ENCODE measurements at places on chromosomes 4 and X. TPM values are rescaled to one million over a fixed set of nuclear protein-coding genes. Genes with fewer than 3 reads are reported as not detected.

Gene KCNE5
- not detected for total RNA-seq

Gene ERAS
- total RNA-seq = 0.23 TPM

Gene MAN2B2
- 13.9 TPM for total RNA-seq

Gene NEXMIF
- 1.5 TPM for total RNA-seq

Gene OTC
- total RNA-seq = not detected

Gene L1CAM
- 1.1 TPM for total RNA-seq

Gene EDA2R
- total RNA-seq = 1.9 TPM

Gene CNKSR2
- 7.7 TPM for total RNA-seq

Gene DGAT2L6
- total RNA-seq = not detected

Gene EXOSC9
- 66.3 TPM for total RNA-seq

Gene NPY2R
- not detected for total RNA-seq

Gene MAGEA10
- total RNA-seq = not detected

GRCh38 chr4:146123231-146123630, 52.3 kb upstream of the LSM6 start:
- DNase-seq = no peak

- DNase-seq = no peak
Observed at GRCh38 chr4:123744664-123745290, 348.2 kb downstream of the SPRY1 start.

GRCh38 chr4:18675586-18676525, 654.3 kb upstream of the LCORL start:
- no peak for DNase-seq

- DNase-seq = no peak
Observed at GRCh38 chrX:65493431-65493830, 41.2 kb downstream of the LAS1L start.

DNA sequence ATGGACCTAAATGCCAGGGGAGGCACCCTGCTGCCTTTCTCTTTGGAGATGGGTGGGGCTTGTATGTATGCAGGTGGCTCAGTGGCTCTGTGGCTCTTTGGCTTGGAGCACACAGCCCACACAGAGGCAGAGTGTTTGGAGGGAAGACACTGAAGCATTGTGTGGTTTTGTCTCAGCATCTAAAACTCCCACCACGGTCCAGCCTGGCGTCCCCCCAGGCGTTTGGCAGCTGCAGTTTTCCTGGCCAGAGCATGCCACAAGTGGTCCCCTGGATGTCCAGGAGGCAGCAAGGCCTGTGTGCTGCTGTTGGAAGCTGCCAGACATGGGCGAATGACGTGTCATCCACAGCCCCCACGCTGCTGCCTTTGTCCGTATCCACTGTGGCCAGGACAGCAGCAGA, 32.2 kb upstream of the PSAPL1 start:
- no peak for DNase-seq

GRCh38 chr4:7903791-7904516, 35.7 kb downstream of the AFAP1 start:
- DNase-seq = no peak

DNA sequence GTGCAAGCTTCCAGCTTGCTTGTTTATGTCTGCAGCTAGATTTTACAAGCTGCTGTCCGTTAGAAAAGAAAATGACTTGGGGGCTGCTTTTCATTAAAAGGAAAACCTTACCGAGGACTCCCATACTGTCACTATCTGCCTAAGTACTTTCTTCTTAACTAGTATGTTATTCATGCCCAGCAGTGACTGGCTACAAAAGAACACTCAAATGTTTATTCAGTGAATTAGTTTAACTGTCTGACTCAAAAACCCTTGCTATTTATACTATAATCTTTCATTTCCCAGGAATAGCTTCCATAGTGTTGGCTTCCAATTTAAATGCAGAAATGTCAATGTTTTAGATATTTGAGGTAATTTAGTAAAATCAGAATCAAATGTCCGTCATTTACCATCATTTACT, 164.9 kb downstream of the DTHD1 start:
- no peak for DNase-seq

DNA sequence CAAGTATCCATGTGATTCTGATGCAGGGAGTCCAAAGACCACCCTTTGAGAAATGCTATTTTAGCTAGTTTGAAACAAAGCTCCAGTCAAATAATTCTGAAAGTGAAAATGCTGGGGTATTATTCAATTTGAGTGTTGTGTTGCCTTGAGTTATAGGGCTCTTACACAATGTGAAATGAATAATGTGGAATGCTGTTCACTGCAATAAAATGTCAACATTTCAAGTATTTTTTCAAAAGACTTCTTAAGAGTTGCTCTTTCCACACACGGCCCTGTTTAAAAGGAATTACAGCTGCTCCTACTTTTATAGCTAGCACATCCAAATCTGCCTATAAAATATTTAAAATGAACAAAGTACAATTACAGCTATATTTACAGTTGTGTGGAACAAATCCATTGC, 27.5 kb upstream of the PLS3 start:
- no peak for DNase-seq

DNA sequence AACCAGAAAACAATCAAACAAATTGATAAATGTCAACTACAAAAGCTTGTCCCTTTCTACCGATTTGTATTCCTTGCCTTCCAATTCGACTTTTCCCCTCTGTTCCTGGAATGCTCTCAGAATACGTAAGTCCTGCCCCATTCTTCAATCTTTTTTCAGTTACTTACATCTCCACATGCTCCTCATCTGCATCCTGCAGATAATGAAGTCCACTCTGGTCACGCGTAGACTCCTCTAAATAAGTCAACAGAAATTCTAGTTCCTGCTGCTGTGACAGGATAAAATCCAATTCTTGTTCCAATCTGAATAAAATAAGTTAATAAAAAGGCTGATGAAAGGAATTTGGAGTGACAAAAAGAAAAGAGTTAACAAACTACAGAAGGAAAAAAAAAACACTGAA, 34.4 kb upstream of the RBM41 start:
- DNase-seq = no peak

GRCh38 chr4:72567821-72568675, 973 bp downstream of the ADAMTS3 start:
- DNase-seq = no peak

GRCh38 chr4:69684804-69685203, 31.8 kb upstream of the UGT2A1 start:
- DNase-seq = no peak

- DNase-seq = no peak
Observed at GRCh38 chr4:181488926-181489325, 754.3 kb upstream of the TENM3 start.

DNA sequence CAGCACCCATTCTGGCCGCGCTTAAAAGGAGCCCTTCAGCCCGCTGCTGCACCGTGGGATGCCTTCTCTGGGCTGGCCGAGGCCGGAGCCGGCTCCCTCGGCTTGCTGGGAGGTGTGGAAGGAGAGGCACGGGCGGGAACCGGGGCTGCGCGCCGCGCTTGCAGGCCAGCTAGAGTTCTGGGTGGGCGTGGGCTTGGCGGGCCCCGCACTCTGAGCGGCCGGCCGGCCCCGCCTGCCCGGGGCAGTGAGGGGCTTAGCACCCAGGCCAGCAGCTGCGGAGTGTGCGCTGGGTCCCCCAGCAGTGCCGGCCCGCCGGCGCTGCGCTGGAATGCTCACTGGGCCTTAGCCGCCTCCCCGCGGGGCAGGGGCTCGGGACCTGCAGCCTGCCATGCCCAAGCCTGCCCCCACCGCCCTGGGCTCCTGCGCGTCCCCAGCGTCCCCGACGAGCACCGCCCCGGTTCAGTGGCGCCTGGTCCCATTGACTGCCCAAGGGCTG, 111.3 kb downstream of the PCDH18 start:
- DNase-seq = no peak

DNA sequence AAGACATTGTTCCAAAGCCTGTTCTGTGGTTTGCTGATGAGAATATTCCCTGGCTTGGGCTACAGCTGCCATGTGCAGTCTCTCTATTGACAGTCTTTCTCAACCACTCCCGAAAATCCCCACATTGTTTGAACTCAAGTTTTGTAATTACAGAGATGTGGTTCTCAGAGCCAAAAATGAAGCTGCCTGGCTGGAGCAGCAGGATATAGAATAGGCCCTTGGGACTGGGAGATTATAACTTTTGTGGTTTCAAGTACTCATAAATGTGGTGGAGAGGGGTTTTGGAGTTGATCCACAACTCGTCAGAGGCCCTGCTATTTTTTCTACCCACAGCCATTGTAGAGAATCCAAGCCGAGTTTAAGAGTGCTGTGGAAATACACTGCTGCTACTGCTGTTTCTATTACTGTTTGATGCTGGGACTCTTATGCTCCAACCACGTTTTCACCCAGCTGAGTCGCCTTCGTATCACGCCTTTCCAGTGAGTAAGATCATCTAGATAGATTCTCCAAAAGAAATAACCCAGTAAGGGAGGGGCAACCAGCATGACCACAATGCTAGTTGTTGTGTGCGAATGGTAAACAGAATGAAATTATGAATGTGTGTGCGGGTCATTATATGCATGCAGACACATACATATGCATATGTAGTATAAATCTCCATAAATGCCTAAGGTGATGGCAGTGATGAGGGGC, 57.1 kb upstream of the ATXN3L start:
- DNase-seq = no peak

GRCh38 chrX:140274811-140275525, 229.9 kb downstream of the SOX3 start:
- DNase-seq = no peak

DNA sequence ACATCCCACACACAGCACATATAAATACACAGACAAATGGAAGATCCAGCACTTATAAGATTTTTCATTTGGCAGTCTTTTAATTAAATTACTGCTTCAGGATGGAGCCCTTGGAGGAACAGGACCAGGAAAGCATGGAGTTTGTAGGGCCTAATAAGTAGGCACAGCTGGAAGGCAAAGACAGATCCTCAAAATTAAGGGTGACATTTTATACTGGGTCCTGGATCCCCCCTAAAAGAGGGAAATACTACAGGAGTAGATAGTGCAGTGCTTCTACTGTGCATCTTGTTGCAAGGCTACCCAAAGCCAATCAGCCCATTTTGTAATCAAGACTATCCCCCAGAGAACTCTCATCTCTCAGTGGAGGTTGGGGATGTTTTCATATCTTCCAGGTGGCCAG, 1860.7 kb upstream of the PCDH10 start:
- no peak for DNase-seq

- no peak for DNase-seq
Observed at GRCh38 chr4:184335520-184335919, 117.8 kb upstream of the ENPP6 start.

GRCh38 chr4:126458993-126459392, 1144.2 kb downstream of the FAT4 start:
- no peak for DNase-seq

- DNase-seq = no peak
Observed at GRCh38 chrX:33434256-33435092, 223.1 kb upstream of the DMD start.

DNA sequence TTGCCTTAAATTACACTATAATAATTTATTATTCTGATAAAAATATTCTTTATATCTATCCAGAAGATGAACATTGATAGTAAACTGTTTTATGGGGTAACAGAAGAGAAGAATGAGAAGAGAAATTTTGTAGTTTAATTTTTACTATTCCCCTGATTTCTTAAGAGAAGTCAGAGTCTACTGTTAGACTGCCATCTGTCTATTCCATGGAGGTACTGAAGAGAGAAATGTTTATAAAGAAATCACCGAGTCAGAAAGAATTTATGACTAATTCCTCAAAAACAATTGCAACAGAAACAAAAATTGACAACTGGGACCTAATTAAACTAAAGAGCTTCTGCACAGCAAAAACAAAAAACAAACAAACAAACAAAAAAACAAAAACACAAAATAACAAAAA, 149.9 kb downstream of the FGF16 start:
- DNase-seq = no peak

DNA sequence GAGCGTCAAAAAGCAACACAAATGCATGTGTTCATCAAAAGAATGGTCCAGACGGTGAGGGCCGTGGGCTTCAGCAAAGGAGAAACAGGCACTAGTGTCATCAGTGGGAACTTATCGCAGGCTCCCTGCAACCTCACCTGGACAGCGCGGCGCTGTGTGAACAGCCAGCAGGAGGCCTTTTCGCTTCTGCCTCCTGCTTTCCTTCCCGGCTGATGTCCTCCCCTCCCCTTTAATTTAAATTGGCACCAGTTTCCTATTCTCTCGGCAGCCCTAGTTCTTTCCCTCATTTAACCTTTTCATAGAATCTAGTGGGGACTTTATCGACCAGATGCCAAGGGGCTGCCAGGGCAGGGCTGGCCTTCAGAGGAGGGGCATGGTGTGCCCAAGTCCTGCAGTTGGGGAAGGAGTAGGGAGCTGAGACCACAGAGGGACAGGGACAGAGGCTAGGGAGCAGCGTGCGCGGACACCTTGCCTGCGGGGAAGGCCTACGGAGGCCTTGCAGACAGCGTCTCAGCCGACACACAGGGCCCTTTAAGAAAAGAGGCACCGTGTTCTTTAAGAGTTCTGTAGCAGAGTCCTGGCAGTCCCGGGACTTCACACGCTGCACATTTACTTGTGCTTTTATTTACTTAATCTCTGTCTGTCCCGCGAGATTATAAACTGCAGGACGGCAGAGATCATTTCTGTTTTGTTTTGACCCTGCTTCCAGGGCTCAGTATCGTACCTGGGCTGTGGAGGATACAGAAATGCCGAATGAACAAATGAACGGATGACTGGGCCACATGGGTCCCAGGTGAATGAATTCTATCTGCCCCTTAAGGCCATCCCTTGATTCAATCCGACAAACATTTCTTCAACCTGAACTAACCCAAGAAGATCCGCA, 8.4 kb upstream of the SORBS2 start:
- no peak for DNase-seq

DNA sequence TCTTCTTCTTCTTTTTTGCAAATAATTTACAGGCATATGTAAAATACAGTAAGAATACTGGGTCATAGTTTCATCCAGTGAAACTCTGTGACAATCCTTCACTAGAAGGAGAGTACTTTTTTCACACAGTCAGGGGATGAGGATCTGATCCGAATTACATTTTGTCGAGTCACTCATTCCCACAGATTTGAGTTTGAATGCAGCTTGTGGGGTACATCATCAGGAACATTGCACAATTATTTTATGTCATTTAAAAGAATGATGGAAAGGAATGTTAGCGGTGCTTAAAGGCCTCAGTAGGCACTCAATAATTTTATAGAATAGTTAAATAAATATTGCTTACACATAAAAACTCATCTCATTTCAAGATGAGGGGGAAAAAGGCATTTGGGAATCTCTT, 88.6 kb downstream of the CHRNA9 start:
- DNase-seq = no peak

DNA sequence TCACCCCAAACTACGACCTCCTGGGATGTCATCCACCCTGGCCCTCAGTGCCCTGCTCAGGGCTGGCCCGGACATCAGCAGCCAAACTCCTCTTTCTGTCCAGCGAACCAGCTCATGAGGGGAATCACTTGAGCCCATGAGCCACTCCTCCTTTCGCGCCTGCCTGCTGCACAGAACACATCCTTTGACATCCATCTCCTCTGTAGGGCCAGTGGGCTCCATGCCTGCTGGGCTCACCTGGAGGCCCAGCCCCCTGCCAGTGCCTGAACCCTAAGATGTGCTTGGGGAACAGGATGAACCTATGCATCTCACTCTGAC, 43.5 kb downstream of the ABLIM2 start:
- DNase-seq = no peak

DNA sequence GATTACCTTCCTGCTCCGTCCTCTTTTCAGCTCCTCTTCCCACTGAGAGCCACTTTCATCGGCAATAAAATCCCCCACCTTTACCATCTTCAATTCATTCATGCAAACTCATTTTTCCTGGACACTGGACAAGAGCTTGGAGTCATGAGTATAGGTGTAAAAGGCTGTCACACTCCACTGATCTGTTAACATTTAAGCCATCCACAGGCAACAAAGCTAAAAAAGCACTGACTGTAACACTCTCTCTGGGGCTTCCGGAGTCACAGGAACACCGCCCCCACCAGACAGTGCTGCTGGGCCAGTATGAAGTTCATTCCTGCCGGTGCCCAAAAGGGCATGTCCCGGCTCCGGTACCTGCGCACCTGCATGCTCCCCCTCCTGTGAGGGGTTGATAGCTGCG, 38.5 kb downstream of the MAGEB5 start:
- no peak for DNase-seq

Data from activated naive CD4-positive, alpha-beta T cell treated with anti-CD3 and anti-CD28 coated beads, Interleukin-2, amount 50 U/mL, for 72 hours (primary cell).